B cell (primary cell): ENCODE measurements at places on chromosomes 11 and 22. TPM values are rescaled to one million over a fixed set of nuclear protein-coding genes. Genes with fewer than 3 reads are reported as not detected.

DNA sequence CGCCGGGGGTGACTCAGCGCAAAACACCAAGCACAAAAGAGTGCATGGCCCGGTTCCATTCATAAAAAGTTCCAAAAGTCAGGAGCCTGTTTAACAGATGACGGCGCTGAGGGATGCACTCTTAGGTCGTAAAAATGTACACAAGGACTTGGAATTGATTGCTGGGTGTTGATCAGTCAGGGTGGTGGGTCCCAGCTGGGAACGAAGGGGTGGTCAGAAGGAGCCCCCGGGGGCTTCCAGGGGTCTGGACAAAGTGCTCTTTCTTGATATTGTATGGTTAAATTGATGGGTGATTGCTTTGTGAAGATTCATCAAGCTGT lies 20.7 kb downstream of the IFITM10 start:
- no peak for DNase-seq

The UBQLNL gene
- total RNA-seq = 1.3 and 1.4 TPM in 2 replicates

The LIF gene
- total RNA-seq = 0.24 and 0.47 TPM in 2 replicates

The CREB3L1 gene
- total RNA-seq = not detected in 2 replicates

The MFNG gene
- 95.9 and 109 TPM in 2 replicates for total RNA-seq

DNA sequence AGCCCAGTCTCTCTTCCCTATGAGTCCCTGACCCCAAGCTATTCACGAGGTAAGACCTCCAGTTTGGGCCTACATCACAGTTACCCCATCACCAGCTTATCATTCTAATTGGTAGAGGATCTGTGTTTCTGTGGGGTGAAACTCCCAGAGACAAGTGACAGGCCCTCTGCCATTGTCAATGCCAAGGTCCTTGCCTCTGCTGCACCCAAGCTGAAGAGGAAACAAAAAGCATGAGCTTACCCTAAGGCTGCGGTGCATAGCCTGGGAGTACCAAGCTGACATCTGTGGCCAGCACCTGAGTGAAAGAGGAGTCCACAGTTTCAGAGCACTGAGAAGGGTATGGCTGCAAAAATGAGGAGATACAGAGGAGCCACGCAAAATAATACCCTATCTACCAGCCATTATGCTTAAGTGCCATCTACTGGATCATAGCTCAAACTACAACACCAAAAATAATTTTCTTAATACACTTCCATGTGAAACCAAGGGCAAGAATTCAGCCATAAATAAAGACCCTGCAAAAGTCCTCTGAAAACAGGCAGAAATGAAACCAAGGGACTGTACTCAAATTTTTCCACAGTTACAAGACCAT lies 62.3 kb upstream of the ANO5 start:
- no peak for DNase-seq

- DNase-seq = no peak
These were observed 129.9 kb upstream of the TTC12 start for GRCh38 chr11:113184498-113184897.

The ZNF202 gene
- total RNA-seq = 25.1 and 32.3 TPM in 2 replicates

The SLC22A24 gene
- not detected in 2 replicates for total RNA-seq

The KCNJ1 gene
- total RNA-seq = not detected in 2 replicates

GRCh38 chr22:29003975-29004646 lies 57.5 kb downstream of the C22orf31 start:
- no peak for DNase-seq

- DNase-seq = no peak
These were observed 34.5 kb upstream of the PDGFB start for GRCh38 chr22:39279170-39279850.

- no peak for DNase-seq
These were observed 73.2 kb downstream of the KIAA1671 start for GRCh38 chr22:25025491-25026400.
